Neural progenitor cell (in vitro differentiated cells): ENCODE measurements at places on chromosomes 2 and 18.

DNA sequence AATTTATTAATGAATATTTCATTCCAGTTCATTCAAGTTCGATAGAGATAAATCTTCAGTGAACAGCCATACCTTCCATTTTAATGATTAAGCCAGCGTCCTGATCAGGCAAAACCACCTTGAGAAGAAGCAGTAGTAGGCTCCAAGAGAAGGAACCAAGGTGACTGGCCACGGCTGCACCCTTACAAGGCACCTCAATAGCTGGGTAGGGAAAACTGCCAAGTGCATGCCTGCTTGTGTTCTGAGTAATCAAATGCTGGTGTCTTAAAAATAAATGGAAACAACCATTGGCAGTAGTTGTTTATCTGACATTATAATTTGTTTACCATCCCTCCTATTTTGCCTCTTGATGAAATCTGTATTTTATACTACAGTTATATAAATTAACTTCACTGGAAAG is 10.0 kb upstream of the FEZ2 start:
- no peak for DNase-seq

DNA sequence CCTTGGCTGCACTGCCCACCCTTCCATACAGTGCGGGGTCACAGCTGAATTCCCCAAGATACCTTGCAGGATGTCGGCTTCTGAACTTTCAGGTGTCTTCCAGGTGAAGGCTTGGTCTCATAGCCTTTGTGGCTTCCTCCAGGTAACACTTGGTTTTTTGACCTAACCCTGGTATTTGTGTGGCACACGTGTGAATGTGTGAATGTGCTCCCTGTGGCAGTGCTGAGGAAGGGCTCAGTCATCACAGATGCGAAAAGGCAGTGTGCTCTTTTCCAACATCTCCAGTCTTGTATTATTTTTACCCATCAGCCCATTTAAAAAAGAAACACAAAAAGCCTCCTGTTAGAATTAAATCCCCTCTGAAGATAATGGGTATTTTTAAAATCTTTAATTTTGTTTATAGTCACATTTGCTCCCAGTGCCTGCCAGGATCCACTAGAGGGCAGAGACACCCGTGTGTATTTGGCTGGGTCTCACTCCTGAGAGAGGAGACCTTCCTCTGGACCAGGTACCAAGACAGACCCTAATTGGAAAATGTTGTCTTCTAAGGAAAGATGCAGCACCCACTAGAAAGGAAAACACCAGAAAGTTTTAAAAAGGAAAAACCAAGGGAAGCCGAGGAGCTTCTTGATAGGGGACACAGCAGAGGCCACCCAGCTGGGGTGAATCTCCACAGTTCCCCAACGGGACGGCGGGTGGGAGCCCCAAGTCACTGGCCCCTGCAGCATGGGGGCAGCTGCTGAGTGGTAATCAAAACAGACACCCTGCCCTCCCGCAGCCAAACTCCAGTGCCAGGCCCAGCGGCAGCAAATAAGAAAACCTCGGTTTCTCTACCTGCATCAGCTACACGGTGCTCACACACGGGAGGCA is 27.7 kb downstream of the FAM110C start:
- peak; percentile 12 for DNase-seq

- no peak for DNase-seq
Measured at GRCh38 chr2:152432765-152433164, 97.8 kb downstream of the FMNL2 start.

DNA sequence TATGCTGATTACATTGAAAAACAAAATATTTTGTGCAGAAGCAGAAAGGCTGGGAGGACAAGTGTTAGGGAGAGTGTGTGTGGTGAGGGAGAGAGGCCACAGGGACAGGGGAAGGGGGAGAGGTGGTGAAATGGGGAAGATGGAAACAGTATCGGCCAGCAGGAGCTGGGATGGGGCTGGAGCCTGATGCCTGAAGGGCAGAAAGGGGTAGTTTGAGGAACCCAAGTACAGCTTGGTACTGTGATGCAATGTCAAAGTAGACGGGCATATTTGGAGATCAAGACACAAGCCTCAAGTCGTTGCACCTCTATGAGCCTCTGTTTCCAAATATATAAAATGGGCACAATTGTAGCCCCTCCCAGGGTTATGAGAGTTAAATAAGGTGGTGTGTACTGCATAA is 152.1 kb downstream of the LPIN1 start:
- DNase-seq, result no peak

DNA sequence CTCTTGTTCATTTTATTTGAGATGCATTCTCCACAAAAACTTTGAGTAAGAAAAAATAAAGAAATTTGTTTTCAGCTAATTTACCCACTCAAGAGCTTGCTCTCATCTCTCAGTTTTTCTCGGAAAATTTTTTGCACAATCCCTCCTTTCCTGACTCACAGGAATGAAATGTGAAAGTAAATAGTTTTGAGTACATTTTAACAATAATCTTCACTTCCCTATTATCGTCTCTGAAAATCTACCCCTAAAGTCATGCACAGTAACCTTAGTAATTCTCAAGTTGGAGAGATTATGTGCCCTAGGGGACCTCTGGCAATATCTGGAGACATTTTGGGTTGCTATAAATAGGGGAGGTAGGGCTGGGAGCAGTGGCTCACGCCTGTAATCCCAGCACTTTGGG is 2.6 kb downstream of the CYB5A start:
- DNase-seq, result no peak

GRCh38 chr18:71371951-71372605 is 1083.2 kb downstream of the SOCS6 start:
- DNase-seq, result no peak

DNA sequence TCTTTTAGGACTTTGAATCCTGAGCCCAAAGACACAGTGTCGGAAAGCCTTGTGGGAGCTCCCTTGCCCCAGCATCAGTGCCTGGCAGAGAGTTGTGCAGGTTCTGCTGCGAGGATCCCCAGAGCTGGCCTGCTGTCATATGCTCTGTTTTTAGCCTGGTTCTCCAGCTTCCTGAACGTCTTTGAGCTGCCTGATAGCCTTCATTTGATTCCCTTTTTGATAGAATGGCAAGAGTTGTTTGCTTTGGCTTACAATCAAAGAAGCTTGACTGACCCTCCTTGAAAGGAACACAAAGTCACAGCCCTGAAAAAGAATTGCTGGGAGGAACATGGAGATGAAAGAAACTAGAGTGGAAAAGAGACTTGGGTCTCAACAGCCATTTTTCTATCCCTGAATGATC is 95.4 kb downstream of the C1QL2 start:
- no peak for DNase-seq

DNA sequence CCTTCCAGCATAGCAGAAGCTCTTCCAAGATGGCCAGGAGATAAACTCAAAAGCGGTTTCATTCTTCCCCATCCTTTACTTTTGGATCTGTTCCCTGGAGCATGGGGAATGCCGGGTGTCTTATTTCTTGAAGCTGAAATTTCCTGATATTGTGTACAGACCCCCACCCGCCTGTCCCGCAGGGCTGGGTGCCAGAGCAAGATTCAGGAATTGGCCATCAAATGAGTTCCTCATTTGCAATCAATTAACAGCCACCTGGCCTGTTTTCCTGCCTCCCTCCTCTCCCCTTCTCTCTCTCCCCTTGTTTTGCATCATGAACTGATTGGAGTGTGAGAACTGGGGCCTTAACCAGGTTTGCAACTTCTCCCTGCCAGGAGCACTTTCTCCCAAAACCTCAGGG is 202.1 kb downstream of the SH3RF3 start:
- no peak for DNase-seq

DNA sequence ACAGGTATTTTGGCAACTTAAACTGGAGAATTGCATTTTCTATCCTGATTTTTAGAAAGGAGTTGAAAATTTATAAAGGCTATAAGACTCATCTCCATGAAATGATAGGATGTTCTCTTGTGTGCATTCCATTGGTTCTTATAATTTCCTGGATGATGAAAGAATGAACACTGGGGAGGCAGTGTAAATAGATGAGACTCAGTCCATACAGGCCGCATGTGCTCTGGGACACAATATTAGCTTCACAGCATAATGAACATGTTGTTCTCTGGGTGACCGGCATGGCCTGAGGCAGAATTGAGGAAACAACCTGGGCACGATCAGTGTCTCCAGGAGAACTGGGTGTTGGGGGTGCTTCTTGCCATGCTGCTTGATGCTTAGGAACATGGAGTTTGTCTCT is 38.8 kb downstream of the AOX1 start:
- no peak for DNase-seq

DNA sequence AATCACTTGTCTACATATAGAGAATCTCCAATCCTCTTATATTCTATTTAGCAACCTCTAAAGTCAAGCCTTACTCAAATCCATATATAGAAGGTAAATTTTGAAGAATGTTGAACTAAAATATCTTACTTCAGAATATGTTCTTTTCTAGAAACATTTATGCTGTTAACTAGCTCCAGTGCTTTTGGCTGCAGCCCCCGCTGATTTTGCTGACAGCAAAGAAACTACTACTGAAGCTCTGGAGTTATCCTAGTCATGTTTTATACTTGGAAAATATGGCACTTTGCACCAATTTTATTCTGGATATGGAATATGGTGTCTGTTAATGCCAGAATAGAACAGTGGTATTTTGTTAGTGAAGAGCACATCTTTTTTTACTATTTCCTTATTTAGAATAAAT is 212.4 kb upstream of the FSIP2 start:
- no peak for DNase-seq

DNA sequence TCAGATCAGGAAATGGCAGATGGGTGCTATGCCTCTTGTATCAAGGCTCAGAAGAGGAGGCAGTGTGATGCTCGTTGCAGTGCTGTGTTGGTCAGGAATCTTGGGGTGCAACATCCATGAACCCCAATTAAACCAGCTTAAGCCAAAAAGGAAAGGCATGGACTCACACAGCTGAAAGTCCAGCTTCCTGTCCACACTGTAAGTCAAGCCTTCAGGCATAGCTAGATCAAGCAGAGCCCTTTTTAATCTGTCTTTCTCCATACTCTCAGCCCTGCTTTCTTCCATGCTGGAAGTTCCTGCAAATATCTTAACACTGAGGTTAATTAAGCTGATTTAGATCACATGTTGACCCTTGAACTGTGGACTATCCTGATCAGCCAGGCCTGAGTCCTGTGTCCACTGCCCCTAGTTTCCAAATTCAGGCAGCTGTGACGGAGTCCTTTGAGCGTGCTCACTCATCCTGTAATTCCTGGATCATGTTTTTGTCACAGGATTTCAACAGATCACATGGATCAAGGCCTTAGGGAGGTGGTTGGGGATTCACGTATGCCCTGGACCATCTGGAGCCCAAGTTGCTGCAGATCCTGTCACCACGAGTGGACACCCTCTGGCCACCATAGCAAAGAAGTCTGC is 4.5 kb upstream of the C2orf74 start:
- no peak for DNase-seq

DNA sequence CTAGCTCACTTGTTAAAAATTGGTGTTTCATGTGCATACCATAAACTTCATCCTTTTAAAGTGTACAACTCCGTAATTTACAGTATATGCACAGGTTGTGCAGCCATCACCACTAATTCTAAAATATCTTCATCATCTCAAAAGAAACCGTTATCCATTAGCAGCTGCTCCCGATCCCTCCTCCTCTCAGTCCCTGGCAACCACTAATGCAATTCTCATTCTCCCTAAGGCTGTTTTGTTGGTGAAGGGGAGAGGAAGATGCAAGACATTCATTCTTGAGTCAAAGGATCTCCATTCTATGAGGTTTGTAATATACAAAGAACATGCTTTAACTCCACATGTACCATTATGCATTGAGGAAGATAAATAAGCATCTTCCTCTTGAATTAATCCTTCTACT is 48.6 kb downstream of the RNU4ATAC start:
- DNase-seq, result no peak

DNA sequence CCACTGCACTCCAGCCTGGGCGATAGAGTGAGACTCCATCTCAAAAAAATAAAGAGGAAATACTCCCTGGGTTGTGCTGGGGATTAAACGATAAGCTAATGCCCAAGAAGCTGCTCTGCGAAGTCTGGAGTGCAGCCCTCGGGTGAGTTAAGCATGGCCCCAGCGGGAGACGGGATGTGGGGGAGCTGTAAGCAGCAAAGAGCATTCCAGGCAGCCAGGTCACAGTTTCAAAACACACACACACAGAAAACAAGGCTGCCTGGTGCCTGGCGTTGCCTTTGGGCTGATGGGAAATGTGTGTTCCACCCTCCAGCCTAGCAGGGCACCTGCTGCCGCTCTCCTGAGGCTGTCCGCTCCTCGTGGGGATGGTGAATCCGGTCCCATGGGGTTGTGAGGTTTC is 24.1 kb downstream of the ODC1 start:
- peak; percentile 39 for DNase-seq

GRCh38 chr2:146572598-146572997 is 1272.2 kb upstream of the ACVR2A start:
- no peak for DNase-seq

- no peak for DNase-seq
Measured at GRCh38 chr2:44277541-44277940, 2.3 kb downstream of the SLC3A1 start.

DNA sequence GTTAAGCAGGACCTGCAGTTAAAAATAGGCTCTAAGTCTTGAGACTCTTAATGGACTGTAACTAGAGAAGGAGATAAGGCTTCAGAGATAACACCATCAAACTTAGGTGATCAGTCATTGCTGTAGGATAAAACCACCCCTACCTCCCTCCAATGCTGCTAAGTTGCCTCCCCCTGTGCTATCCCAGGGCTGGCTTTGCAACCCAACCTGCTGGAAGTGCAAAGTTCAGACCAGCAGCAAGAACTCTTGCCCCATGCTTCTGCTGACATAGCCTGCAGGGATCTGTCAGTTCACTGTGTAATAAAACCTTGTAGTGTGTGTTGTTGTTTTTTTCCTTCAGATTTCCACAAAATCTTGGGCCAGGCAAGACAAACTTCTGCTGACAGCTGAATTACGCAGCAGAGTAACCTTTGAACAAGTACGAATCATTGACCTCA is 57.4 kb upstream of the EPB41L3 start:
- no peak for DNase-seq

DNA sequence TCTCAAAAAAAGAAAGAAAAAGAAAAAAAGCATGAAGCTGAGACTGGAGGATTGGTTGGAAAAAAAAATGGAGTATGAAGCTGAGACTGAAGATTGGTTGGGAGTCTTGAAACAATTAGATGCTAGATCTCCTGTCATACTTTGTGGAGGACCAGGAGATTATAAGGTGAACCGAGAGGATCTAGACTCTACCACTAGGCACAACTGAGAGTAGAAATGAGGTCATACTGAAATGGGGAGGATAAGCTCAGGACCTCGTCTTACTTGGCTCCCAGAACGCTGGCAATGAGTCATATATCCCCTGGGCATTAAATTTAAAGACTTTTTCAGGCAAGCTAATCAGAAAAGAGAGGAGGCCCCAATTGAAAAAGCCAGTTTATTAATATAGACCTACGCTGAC is 3.3 kb upstream of the ORC2 start:
- DNase-seq, result no peak

GRCh38 chr2:227038550-227039189 is 125.3 kb downstream of the COL4A4 start:
- DNase-seq, result no peak

DNA sequence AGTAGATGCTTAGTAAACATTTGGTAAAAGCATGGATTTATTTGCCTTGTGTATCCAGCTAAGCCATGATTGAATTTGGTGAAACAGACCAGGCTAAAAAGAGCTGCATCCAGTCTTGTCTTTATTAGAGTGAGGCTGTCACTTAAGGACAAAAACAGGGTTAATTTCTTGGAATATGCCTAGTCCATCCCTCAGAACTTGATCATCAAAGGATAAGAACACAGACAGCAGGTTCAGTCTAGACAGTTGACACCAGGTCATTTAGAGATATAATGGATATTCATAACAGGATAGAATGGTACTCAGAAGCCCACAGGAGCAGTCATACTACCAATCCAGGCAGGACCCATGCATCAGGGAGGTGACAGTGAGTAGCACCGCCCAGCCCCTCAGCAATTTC is 434.9 kb upstream of the ST6GAL2 start:
- no peak for DNase-seq
